ENCODE measurements at places on chromosomes 11 and 22.

DNA sequence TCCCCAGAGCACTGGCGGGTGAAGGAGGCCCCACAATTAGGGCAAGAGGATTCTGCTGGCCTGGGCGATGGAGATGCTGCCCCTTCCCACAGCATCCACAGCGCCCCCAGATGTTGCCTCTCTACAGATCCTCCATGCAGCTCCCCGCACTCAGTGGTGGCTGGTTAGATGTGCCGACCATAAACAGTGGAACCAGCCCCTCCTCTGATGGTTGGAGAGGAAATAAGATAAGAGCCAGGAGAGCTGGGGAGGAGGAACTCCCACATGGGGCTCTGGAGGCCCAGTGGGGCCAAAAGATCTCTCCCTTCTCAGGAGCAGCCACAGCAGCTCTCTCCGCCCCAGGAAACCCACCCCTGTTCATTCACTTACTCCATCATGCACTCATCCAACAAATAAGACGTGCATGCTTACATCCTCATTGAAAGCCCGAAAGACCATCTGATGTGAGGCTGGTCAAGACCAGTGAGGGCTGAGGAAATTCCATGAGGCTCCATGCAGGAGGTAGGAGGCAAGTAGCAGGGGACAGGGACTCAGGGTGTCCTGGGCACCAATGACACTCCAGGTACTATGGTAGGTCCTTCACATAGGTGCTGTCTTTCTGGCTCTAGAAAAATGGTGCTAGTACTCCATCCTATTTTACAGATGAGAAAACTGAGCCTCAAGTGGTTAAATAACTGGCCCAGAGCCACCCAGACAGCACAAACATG is 1.5 kb downstream of the PTGDR2 start:
- no peak for DNase-seq

- DNase-seq = no peak
Measured at GRCh38 chr22:36644333-36644757, 59.2 kb downstream of the CACNG2 start.

- no peak for DNase-seq
Measured at GRCh38 chr11:85316967-85317366, 310.2 kb downstream of the DLG2 start.

- no peak for DNase-seq
Measured at GRCh38 chr11:1390569-1391164, 933 bp downstream of the BRSK2 start.

- no peak for DNase-seq
Measured at GRCh38 chr11:69686856-69687255, 11.7 kb upstream of the LTO1 start.

- no peak for DNase-seq
Measured at GRCh38 chr22:36472689-36473088, 8.8 kb downstream of the TXN2 start.

DNA sequence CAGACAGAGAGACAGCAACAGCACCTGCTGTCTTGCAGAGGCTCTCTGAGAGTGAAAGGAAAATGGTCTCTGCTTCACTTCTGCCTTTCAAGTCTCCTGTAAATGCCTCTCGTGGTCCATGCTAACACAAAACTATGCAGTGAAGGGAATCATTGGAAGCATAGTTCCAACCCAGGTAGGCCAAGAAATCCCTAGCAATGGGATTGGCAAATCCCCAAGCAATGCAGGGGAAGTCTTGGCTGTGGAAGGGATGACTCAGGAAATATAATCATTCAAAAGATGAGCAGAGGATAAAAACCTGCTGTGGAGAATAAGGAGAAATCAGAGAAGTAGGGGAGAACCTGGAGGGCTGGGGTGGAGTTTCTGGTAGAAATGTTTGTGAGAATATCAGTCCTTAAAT is 216.1 kb upstream of the ZBED5 start:
- DNase-seq = no peak

DNA sequence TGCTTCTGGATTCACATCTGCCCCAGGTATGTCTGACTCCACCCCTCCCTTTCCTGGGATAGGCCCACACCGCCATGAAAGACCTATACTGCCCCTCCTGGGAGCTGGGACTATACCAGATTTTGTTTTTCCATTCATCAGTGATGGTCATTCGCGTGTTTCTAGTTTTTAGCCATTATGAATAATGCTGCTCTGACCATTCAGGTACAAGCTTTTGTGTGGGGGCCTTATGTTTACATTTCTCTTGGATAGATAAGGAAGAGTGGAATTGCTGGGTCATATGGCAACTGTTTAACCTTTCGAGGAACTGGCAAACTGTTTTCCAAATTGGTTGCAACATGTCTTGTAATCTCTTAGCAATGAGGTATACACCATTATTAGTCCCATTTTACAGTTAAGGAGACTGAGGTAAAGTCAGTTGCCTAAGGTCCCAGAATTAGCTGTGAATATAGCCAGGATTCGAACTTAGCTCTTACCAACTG is 1.2 kb upstream of the TBC1D10A start:
- no peak for DNase-seq

- no peak for DNase-seq
Measured at GRCh38 chr11:99693941-99694492, 673.3 kb downstream of the CNTN5 start.

DNA sequence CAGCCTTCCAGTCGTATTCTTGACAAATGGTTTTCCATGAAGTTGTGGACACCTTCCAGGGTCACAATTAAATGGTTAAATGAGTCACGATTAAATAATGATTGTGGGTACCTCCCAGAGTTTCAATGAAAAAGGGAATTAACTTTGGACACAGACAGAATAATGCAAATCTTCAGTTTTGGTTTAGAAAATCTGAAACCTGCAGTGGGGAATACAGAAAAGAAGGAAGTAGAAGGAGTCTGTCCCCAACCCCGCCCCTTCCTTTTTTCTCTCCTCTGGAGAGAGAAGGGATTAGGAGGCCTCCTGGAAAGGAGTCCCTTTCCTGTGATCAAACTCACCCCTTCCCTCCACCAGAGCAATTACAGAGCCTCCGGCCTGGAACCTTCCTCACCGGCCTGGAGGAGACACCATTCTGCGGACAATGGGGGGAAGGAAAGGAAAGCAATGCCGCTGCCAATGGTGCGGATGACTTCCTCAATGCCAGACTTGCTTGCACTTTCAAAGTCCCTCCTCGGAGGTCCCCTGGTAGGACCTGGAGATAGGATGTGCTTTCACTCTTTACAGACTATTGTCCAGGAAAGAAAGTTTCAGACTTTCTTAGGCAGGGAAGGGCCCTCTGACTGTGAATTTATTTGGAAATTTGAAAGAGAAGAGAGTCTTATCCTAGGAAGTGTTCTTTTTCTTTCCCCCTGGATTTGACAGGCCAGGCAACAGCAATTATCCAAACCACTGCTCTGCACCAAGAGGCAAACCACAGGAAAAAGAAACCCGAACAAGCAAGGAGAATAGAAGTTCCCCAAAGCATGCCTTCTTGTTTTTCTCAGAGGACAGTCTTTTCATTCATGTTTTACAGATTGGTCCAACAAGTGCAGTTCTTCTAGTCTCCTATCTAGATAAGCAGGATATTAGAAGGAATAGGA is 86.8 kb downstream of the PTPRJ start:
- no peak for DNase-seq

DNA sequence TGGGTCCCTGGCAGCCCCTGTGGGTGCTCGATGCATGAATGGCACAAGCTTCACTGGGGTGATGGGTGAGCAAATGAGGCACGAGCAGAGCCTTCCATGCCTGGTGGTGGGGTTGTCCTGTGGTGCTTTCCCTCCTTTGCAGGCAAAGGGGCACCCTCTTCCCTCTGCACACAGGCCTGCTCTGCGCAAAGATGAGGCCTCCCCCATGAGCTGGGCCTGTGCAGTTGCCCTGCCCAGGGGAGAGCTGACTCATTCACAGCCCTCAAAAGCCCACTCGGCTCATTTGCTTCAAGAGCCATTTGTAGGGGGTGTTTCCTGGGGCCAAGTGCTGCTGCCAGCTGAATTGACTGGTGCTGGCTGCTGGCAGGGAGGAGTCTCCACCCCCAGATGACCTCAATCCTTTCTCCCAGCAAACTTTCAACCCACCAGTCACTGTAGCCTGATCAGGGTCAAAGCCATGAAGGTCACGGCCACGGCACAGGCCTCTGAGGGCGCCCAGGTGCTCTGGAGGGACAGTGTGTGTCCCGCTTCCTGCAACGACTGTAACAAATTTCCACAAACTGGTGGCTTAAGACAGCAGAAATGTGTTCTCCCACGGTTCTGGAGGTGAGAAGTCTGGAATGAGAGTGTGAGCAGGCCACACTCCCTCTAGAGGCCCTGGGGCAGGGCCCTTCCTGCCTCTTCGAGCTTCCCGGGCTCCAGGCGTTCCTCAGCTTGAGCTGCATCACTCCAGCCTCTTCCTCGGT is 48.8 kb upstream of the ANO1 start:
- no peak for DNase-seq

GRCh38 chr11:37203006-37203405 is 605.0 kb upstream of the RAG2 start:
- no peak for DNase-seq

DNA sequence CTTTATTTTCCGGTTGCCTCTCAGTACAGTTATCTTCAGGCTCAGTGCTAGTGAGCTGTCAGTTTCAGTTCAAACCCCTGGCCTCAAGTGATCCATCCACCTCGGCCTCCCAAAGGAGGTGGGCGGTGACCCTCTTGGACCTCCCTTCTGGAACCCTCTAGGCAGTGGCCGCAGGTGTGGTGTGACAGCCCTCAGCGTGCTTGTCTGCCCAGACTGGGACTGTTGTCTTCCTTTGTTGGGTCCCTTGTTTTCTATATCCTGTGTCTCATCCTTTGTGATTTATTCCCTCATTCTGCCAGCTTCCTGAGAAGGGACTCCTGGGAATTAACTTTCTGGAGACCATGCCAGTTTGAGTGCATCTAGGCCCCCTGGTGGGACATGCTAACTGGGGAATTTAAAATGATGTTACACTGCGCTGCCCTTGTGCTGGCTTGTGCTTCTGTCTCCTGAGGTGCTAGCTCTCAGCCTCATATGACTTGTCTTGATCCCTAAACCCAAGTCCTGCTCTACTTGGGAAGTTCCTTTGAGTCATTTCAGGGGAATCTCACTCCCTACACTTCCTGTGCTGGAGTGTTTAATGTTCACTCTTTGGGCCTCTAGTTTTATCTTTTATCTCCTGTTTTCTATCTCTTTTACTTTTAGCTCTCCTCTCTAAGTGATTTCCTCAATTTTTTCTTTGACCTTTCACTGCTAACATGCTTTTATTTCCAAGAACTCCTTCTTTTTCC is 19.4 kb downstream of the MED15 start:
- no peak for DNase-seq

DNA sequence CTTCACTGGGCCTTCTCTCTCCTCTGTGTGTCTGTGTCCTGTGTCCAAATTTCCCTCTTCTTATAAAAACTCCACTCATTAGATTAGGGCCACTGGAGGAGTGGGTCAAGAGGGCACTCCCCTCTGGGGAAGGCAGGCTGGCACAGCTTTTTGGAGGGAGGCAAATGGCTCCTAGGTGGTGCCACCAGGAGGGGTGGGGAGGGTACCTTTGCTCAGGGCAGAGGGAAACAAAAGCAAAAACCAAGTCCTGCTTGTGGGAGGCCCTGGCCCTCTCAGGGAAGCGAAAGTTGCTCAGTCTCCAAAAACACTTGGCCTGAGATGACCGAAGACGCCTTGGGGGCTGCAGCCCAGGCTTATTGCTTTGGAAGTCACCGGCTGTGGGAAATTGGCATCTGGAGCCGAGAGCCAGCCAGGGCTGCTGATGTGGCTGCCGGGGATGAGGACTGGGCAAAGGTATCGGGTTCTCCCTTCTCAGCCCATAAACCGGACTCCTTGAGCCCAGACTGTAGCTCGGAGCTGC is 48.2 kb upstream of the ANO1 start:
- DNase-seq = no peak

- DNase-seq = no peak
Measured at GRCh38 chr22:45271667-45272201, 13.0 kb upstream of the UPK3A start.

- no peak for DNase-seq
Measured at GRCh38 chr22:29260031-29260560, 7.7 kb downstream of the RHBDD3 start.

GRCh38 chr11:87369888-87370287 is 332.2 kb downstream of the TMEM135 start:
- no peak for DNase-seq

- no peak for DNase-seq
Measured at GRCh38 chr22:48396785-48397530, 1430.7 kb downstream of the BRD1 start.

DNA sequence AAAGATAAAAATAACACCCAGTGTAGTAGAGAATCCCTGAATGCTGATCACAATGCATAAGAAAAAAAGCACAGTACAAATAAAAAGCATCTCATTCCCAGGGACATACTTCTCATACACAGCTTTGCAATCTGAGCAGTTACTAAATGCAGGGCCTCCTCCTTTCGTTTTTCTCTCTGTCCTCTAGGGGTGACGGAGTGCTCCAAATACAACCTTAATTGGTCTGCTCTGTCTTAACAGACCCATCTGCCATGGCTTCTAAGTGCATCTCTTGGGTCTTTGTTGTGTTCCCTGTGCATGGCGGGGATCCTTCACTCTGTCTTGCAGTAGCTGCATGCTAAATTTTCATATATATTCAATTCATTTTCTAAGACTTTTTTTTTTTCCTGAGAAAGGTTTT is 1114.2 kb upstream of the RAG2 start:
- DNase-seq = no peak
